Liver (tissue), 10 donors: ENCODE measurements at places on chromosomes 12 and 14. TPM values are rescaled to one million over a fixed set of nuclear protein-coding genes. Genes with fewer than 3 reads are reported as not detected.

GRCh38 chr12:77299910-77300669 is 234.7 kb upstream of the E2F7 start:
- DNase-seq: no peak

GRCh38 chr12:123849517-123849916 is 87.4 kb downstream of the DNAH10 start:
- DNase-seq: no peak

DNA sequence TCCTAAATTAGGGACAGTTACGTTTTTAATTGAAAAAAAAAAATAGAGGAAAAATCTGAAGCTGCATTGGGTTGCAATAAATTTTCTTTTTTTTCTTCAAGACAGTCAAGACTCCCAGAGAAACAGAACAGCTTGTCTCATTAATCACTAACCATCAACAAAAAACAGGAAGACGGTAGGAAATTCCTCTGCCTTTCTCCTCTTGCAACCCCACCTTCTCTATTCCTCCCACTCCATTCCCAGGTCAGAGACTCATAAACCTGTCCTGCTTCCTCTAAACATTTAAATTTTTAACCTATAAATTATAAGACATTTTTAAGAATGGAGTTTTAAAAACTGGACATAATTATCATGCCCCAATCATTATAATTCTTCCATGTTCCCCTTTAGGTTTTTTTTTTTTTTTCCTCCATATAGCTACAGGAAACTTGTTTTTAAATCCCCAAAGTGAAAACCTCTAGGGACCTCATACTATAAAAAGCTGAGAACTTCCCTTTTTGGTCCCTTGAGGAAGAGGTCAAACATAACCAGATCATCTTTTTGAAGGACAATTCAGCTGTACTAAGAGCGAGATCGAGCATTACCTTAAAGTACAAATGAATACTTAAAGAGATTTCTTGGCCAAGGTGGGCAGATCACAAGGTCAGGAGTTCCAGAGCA is 36.0 kb downstream of the CPM start:
- DNase-seq: no peak

DNA sequence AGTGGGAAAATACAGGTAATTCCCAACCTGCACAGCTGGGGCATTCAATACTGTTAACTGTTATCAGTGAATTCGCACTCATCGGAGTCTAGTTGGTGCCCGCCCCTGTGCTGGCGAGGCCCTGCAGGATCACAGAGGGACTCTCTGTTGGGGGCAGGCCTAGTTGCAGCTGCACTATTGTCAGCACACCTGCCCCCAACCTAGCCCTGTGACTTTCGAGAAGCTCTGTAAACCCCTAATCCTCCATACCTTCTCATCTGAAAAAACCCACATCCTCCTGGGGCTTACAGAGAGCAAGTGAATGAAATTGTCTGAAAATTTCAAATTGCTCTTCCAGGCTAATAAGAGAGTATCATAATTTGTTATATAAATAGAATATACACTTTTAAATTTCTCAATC is 132.2 kb upstream of the NUDT4 start:
- DNase-seq: no peak

The TSHR gene
- not detected for total RNA-seq

The SYCP3 gene
- not detected for total RNA-seq

DNA sequence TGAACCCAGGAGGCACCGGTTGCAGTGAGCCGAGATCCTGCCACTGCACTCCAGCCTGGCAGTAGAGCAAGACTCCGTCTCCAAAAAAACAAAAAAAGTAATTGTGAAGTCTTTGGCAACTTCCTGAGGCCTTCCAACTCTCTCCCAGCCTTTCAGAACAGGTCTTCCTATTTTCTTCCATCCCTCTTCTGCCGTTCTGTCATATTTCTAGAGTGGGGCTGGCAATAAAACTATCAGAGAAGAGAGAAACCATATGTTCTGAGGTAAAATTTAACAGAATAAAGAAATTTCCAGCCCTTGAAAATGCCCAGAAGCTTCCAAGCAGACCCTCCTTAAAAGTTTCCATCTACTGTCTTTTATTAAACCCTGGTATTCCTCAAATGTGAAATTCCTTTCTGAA is 100.4 kb downstream of the HMGA2 start:
- no peak for DNase-seq

The PPM1A gene
- total RNA-seq: 33.2 TPM

DNA sequence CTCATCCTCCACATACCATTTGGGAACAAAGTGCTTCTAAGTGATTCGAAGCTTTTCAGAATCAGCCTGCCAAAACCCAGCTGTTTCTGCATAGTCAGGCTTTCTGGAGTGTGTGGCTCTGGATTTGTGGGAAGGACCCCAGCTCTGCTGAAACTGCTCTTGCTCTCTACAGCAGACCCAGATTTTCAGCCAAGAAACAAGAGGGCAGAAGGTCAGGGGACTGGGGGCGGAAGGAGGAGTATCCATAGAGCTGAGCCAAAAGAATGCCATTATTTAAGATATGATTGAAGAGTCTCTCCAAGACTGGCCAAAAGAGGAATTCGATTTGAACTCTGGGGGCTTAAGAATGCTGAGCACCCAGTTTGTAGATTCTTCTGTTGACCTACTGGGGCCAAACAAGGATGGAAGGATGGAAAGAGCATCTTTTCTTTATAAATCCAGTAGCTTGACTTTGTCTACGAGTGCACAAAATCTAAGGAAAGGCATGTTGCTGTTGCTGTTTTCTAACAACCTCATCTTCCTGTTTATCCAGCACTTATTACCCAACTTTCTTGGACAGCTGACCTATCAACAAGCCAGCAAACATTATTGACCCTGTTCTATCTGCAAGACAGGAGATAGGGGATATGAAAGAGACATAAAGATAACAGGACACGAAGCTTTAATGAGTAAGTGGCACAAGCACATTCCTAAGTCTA is 29.2 kb downstream of the FBLN5 start:
- DNase-seq: no peak

DNA sequence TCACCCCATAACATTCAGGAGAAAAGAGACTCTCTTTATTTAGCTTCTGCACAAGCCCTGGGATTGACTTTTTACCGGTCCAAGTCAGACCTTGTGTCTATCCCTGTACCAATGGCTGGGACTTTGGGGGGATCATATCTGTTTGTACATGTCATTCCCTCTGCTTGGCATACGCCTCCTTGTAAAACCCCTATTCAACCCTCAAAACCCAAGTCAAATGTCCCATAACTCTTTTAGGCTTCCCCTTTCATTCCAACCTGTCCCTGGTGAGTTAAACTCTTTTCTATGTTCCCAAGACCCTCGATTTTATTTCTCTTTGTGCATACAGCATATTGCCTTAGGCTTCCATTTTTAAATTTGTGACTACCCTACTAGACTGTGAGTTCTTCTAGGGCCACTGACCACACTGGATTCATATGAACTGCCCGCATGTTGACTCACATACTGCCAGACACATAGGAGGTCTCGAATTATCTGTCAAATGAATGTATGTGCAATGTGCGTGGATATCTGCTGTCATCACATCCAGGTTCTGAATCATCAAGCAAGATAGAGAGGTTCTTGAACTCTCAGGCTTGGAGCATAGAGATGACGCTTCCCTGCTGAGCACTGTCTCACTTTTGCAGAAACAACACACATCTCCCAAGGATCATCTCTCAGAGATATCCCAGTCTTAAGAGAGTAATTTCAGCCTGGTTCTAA is 548.6 kb upstream of the TBX3 start:
- DNase-seq: no peak

GRCh38 chr12:13075118-13075480 is 28.4 kb downstream of the GSG1 start:
- DNase-seq: no peak

GRCh38 chr12:127685931-127686330 is 581.0 kb upstream of the TMEM132C start:
- DNase-seq: no peak

The GPR162 gene
- 0.59 TPM for total RNA-seq

DNA sequence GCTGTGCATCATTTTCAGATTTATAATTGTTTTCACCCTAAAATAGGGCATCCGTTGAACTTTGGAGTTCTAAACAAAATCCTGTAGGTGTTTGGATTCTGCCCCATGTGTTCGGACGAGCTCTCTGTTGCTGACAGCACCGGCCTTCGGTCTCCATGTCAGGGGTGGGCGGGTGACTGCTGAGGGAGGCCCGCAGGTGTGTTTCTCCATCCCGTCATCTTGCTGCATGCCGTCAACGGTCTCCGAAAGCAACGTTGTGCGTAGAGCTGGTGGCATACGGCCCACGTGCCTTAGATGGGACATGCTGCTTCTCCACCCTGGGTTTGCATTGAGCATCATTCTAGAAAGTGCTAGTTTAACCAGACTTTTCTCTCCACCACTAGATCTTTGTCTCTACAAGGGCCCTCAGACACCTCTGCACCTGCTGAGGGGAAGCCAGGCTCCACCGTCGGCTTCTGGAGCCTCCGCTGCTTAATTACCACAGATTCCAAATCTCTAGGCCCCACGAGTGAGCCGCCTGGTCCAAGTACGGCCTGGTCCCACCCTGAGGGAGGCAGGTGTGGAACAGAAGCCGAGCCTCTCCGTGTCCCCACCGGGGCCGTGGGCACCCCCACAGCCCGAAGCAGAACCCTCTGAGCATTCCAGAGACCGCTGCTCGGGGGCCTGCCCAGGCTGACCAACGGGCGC is 15.7 kb upstream of the AMN start:
- no peak for DNase-seq

GRCh38 chr14:61266891-61267740 is 14.0 kb downstream of the TMEM30B start:
- DNase-seq: no peak

- DNase-seq: no peak
These were observed 1.6 kb upstream of the ASB2 start for GRCh38 chr14:93977790-93978581.

The DHH gene
- total RNA-seq: 0.08 TPM

The CCNK gene
- total RNA-seq: 33.4 TPM

The PLXNC1 gene
- total RNA-seq: 5.7 TPM

GRCh38 chr12:9636851-9637206 is 29.1 kb upstream of the KLRB1 start:
- no peak for DNase-seq
